ENCODE measurements at places on chromosomes 1 and 21.

DNA sequence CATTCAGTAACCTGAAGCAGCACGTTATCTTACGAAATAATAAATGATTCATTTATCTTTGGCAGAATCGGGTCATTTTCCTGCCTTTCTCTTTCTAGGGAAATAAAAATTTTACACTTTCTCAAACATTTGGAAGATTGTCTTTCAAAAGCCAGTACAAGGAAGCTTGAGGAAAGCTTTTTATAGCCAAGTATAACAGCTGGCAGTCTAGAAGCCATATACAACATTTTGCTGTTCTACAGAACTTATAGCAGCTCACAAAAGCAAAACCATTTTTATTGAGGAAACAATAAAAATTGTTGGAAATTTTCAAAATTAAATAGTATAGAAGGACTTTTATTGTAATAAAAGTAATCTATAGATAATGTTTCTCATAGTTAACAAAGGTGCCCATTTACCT, 448.6 kb downstream of the SMYD3 start:
- no peak for DNase-seq

GRCh38 chr1:78070210-78070609, 24.4 kb downstream of the GIPC2 start:
- DNase-seq: no peak

DNA sequence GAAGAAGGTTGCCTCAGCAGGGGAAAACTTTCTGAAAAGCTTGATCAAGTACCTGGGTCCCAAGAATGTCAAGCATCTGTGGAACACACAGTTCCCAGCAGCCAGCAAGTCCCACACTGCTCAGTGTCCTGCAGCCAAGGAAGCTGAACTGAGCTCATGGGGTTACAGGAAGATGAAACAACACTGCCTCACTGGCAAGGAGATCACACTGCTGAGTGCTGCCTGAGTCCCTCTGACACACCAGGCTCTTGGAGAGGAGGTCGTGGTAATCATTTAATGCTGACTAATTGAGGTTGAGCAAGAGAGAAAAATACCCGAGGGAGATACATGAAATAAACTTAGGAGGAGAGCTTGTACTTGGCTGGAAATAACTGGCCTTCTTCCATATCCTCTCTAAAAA, 75.2 kb downstream of the MPZL1 start:
- no peak for DNase-seq

- no peak for DNase-seq
Measured at GRCh38 chr1:91098299-91098906, 76.6 kb upstream of the ZNF644 start.

DNA sequence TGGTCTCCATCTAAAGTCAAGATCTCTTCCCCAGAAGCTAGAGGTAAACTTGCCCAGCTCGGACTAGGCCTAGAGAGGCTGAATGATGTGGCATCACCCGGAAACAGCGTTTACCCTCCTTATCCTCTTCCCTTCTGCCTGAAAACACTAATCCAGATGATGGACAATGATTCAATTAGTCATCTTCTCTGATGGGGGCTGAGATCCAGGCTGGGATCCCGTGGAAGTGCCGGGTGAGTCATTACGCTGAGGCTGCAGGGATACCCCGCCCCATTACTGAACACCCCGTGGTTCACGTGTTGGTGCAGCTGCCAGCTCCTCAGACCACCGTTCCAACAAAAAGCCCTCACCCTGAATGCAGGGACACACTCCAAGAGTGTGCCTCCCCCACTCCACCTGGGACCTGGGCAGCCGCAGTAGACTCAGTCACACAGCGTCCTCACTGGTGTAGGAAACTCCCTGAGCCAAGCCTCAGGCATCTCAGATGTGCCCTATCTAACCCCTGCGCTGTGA, 2.0 kb downstream of the S100A6 start:
- no peak for DNase-seq
